ENCODE measurements at places on chromosomes 1 and 21.

- DNase-seq, result no peak
These were observed 42.4 kb downstream of the S100B start for GRCh38 chr21:46562472-46562871.

DNA sequence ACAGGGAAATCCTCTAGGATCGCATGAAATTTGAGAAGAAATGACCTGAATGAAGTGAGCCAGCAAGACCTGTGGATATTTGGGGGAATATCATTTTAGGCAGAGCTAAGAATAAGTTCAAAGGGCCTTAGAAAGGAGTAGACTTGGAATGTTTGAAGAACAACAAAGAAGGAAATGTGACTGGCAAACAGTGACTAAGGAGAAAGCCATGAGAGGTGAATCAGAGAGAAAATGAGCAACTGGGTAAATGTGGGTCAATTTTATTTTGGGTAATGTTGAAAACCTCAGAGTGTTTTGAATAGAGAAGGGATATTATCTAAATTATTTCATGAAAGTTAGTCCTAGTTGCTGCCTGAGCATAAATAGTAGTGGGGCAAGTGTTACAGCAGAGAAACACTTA lies 672.8 kb downstream of the LMO4 start:
- no peak for DNase-seq

GRCh38 chr1:59355361-59355760 lies 58.5 kb downstream of the FGGY start:
- no peak for DNase-seq

- peak; percentile 8 for DNase-seq
These were observed 107.3 kb downstream of the FNBP1L start for GRCh38 chr1:93554883-93555872.

GRCh38 chr1:9874959-9875635 lies 35.0 kb downstream of the CTNNBIP1 start:
- DNase-seq, result peak; percentile 68

GRCh38 chr1:1620433-1621139 lies 5.3 kb downstream of the MIB2 start:
- DNase-seq, result no peak

- DNase-seq, result peak; percentile 55
These were observed 90.5 kb downstream of the LIPI start for GRCh38 chr21:14120091-14120734.

GRCh38 chr1:229271448-229272159 lies 693 bp downstream of the RAB4A start:
- DNase-seq, result peak; percentile 73

GRCh38 chr1:117846674-117847425 lies 82.6 kb downstream of the GDAP2 start:
- DNase-seq, result no peak

DNA sequence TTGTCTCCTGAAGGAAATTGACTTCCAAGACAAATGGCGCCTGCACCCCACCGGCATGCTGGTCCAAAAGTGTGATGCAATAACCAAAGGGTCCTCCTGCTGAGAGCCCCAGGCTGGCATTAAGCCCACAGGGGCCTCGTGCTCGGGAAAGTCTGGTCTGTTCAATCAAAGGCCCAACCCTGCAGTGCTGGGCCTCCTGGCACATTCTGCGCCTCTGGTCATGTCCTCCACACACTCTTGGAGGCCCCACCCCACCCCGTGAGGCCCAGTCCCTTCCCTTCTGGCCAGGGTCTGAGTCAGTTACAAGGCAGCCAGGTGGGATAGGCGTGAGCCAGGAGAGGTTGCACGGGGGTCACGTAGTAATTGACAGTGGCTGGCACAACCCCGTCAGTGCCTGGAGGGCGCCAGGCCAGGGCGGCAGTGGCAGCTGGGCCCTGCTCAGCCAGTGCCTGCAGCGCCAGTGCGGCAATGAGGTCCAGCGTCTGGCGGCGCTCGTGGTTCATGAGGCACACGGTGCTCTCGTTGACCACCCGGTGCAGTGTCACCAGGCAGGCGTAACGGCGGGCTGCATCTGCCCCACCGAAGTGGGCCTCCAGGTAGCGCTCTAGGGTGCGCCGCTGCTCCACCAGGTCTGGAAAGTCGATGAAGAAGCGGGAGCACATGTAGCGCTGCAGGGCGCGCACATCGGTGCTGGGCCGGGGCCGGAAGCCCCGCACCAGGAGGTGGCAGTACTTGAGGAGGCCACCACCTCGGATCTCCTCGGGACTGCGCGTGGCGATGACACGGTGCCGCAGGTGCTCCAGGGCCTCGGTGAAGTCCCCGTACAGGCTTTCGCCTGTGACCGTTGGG lies 6.8 kb downstream of the TENT5B start:
- DNase-seq, result no peak

DNA sequence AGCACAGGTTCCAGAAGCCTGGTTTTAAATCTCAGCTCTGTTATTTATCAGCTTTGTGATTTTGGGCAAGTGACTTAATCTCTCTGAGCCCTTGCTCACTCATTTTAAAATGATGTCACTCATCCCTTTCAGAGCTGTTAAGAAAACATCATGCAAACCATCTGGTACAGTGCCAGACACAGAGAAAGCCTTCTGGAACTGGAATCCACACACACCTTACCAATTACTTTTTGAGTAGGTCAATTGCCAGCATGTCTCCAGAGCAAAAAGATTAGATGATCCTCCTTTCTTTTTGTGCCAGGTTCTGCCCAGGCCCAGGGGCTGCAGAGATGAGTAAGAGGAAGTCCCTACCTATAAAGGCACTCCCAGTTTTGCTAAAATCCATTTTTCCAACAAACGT lies 61.3 kb downstream of the ROR1 start:
- DNase-seq, result peak; percentile 88

DNA sequence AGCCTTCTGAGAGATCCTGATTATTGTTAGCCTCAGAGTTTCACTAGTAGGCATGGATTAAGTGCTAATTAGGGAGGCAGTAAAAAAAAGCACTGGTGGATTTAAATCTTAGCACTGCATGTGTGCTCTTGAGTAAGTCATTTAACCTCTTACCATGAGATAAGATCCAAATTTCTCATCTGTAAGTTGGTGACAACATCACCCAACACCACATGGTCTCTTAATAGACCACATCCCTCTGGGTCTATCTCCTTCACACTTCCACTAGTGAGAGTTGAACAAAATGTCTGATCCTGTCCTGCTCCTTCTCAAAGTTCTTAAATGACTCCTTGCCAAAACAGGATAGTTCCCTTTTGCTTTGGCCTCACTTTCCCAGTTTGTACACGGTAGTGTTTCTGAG lies 29.5 kb upstream of the DMRTA2 start:
- DNase-seq, result no peak

Measured in NCI-H69 (cell line).